ENCODE measurements at places on chromosomes 5 and 9.

- no peak for DNase-seq
Observed at GRCh38 chr5:139593716-139594319, 32.7 kb downstream of the UBE2D2 start.

DNA sequence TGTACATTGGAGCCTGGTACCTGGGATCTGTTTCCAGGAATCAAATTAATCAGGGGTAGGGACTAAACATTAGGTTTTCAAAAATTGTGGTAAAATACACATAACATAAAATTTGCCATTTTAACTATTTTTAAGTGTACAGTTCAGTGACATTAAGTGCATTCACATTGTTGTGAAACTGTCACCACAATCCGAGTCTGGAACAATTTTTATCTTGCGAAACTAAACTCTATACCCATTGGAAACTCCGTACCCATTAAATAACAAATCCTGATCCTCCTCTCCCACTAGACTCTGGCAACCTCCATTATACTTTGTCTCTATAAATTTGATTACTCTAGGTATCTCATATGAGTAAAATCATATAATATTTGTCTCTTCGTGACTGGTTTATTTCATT, 486.2 kb downstream of the GADD45G start:
- no peak for DNase-seq

GRCh38 chr5:28822071-28822470, 1783.7 kb upstream of the CDH9 start:
- DNase-seq: no peak

DNA sequence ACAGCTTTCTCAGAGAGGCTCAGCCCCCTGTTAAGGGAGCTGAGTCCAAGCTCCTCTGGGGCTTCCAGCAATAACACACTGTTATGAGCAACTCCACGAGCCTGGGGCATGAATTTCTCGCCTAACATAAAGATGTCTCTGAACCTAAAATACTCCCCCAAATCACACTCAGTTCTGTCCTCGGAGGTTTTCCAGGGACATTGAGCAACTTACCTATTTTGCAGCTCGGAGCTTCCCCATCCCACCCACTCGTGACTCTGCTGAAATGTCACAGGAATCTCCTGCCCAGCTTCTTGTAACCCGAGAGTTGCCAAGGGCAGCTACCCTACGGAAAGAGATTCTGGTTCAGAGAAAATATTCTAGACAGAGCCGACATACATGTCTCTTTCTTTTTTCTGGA, 47.1 kb upstream of the SMIM23 start:
- no peak for DNase-seq

- no peak for DNase-seq
Observed at GRCh38 chr9:98383758-98384157, 128.3 kb upstream of the TBC1D2 start.

DNA sequence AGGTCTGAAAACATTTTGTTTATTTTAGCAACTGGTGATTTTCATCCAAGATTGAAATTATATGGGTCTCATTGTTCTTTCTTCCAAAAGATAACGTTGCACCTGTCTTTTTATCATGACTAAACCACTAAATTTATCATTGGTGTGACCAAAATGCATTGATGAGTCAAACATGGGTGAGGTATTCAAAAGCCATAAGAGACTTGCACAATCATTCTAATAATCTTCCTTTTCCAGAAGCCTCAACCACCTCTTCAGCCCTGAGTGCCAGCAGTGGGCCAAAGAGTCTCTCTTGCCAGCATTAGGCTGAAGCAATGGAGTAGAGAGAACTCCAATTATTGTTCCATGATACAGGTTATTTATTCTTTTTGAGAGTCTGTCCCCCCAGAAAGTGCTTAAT, 198.9 kb downstream of the LURAP1L start:
- DNase-seq: no peak

- no peak for DNase-seq
Observed at GRCh38 chr9:13804532-13804931, 509.4 kb downstream of the NFIB start.

DNA sequence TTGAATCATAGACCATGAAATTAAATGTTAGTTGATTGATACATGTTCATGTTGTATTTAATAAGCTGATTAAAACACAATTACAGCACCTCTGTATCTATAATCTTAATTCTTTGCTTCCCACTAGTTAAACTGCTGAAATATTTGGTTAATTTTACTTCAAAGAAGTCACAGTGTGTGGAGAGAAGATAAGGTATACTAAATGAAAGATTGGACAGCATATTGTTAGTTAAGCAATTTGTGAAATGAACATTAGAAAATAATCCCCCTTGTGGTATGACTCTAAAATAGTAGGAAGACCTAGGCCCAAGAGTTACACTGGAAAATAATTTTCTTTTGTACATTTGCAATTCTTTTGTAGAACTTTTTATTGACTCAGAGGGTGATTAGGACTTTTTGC, 30.3 kb downstream of the MAN2A1 start:
- DNase-seq: no peak

DNA sequence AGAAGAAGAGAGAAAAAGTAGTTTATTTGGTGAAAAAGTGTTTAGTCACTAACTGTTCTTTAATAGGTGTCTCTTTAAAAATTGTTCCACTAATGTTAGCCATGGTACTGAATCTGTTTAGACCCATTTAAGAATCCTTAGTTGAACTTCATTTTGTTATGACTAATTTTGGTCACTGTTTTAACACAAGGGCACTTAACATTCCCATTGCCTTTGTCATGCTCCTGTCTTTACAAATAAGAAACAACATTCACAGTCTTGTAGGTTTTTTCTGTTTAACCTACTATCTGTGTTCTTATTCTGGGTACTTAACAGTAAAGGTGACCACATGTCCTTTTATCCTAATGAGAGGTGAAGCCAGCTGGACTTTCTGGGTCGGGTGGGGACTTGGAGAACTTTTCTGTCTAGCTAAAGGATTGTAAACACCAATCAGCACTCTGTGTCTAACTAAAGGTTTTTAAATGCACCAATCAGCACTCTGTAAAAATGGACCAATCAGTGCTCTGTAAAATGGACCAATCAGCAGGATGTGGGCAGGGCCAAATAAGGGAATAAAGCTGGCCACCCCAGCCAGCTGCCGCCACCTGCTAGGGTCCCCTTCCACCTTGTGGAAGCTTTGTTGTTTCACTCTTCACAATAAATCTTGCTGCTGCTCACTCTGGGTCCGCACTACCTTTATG, 116.7 kb downstream of the WDR70 start:
- DNase-seq: no peak

DNA sequence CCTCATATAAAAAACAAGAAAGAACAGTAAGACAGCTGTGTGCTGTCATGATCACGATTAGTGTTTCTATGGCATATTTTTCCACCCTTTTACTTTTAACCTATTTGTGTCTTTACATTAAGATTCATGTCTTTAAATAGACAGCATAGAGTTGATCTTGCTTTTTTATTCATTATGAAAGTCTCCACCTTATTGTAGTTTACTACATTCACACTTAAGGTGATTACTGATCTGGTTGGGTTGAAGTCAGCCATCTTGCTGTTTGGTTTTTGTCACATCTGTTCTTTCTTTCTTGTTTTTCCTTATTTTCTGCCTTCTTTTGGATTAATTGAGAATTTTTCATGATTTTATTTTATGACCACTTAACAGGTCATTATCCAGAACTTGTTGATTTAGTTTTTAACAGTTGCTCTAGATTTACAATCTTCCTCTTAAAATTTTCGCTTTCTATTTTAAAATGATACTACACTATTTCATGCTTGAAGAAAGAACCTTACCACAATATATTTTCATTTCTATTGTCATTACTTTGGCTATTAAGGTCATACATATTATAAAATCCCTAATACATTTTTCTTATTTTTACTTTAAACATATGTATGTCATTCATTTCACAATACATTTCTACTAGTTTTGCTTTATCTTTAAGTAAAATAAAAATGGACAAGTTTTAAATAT, 292.5 kb downstream of the SH3GL2 start:
- DNase-seq: no peak

DNA sequence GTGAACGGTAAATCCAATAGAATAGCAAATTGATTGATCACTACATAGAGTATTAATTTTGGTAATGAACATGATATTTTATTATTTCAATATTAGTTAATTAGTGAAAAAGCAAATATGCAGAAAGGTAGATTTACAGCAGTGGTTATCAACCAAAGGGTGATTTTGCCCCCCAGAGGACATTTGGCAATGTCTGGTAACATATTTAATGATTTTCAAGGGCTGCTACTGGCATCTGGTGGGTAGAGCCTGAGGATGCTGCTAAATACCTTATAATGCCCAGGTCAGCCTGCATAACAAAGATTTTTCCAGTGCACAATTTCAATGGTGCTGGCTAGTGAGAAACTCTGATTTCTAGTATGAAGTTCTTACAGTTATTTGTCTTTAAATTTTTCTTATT, 1313.7 kb downstream of the PTPRD start:
- no peak for DNase-seq
